Suprapubic skin (tissue), 4 donors: ENCODE measurements at places on chromosomes 2 and 18. TPM values are rescaled to one million over a fixed set of nuclear protein-coding genes. Genes with fewer than 3 reads are reported as not detected.

Gene TSN
- total RNA-seq: 24.1 TPM

Gene TWIST2
- 72.7 TPM for total RNA-seq

Gene PTPRN
- total RNA-seq: not detected

Gene CLEC4F
- total RNA-seq: 0.76 TPM

Gene DAW1
- total RNA-seq: not detected

Gene SMC6
- total RNA-seq: 22.5 TPM

Gene AOX1
- total RNA-seq: 46.9 TPM

Gene SMIM21
- total RNA-seq: not detected

Gene GALM
- total RNA-seq: 3.7 TPM

Gene UGT1A6
- 7.4 TPM for total RNA-seq

Gene POTEC
- total RNA-seq: not detected

Gene EDAR
- 1.5 TPM for total RNA-seq

Gene PECR
- 15.6 TPM for total RNA-seq

Gene TACR1
- total RNA-seq: 0.55 TPM

Gene DYNAP
- total RNA-seq: not detected

Gene LYPD6
- not detected for total RNA-seq

Gene DCDC2C
- not detected for total RNA-seq
